ENCODE measurements at places on chromosomes 16 and 17.

- H3K4me3 ChIP-seq = no peak overlapping the region
- DNase-seq = no peak
- no peaks in the 10 kb centered on the region for H3K36me3 ChIP-seq
These were observed 2.1 kb downstream of the RGS9 start for GRCh38 chr17:65139101-65139764.

DNA sequence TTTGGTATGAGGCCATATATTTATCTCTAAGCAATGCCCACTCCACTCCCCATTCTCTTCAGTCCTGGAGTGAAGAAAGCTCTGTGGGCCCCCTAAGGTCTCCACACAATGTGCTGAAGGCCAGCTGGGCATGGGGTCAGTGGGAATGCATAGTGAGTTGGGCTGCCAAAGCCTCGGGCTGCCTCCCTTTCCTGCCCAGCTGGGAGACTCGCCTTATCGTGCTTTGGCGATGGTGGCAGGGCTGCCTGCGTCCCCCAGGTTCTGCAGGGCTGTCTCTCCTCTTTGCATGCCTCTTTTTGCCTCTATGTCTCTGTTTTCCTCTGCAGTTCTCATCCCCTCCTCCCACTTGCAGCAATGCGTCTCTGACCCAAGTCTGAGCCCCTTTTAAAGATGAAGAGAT, 116.5 kb downstream of the CYLD start:
- H3K36me3 ChIP-seq = no peaks in the 10 kb centered on the region
- H3K4me3 ChIP-seq = no peak overlapping the region
- H3K27ac ChIP-seq = no peak overlapping the region
- DNase-seq = no peak
- no peaks in the 10 kb centered on the region for H3K27me3 ChIP-seq

DNA sequence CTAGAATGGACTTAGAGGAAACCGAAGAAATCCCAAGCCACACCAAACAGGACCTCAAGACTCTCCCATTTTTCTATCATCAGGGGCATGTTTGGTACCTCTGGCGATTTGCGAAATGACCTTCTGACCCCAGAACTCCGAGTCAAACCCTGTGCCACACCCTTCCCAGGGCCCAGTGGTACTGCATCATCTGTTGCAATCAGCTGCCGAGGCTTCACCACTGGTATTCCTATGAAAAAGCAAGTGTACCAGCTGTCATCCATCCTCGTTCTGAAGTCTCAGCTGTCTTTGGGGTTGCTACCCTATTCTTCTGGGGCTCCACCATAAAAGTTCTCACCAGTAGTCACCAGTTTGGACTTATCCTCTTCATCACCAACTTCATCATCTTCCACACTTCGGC, 2.3 kb upstream of the RSKR start:
- no peaks in the 10 kb centered on the region for H3K27me3 ChIP-seq
- DNase-seq = no peak
- H3K36me3 ChIP-seq = peaks cover 59% of the 10 kb centered on the region
- no peaks in the 10 kb centered on the region for H3K4me1 ChIP-seq

DNA sequence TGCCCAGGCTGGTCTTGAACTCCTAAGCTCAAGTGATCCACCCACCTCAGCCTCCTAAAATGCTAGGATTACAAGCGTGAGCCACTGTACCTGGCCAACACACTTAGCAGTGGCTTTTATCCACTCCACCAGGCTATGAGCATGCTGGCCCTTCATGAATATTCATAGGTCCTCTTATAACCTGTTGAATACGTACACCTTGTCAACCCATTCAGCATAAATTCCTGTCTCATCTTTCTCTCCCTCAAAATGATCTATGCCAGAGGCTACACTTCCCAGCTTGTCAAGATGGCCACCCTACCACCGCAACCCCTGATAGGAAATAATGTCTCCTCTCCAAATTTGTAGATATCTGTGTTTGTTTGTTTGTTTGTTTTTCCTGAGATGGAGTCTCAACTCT, 11.0 kb upstream of the ZG16 start:
- DNase-seq = no peak
- H3K4me3 ChIP-seq = no peak overlapping the region
- no peaks in the 10 kb centered on the region for H3K27me3 ChIP-seq
- no peaks in the 10 kb centered on the region for H3K4me1 ChIP-seq
- no peaks in the 10 kb centered on the region for H3K36me3 ChIP-seq
- H3K27ac ChIP-seq = no peak overlapping the region

- peaks cover 21% of the 10 kb centered on the region for H3K4me1 ChIP-seq
- peak overlapping the region; percentile 48 for H3K4me3 ChIP-seq
- no peaks in the 10 kb centered on the region for H3K27me3 ChIP-seq
- no peak for DNase-seq
These were observed 4.5 kb downstream of the AXIN2 start for GRCh38 chr17:65556910-65557348.

- no peaks in the 10 kb centered on the region for H3K36me3 ChIP-seq
- H3K4me3 ChIP-seq = no peak overlapping the region
- no peaks in the 10 kb centered on the region for H3K4me1 ChIP-seq
- DNase-seq = no peak
These were observed 158.9 kb upstream of the NOL11 start for GRCh38 chr17:67558740-67559380.

DNA sequence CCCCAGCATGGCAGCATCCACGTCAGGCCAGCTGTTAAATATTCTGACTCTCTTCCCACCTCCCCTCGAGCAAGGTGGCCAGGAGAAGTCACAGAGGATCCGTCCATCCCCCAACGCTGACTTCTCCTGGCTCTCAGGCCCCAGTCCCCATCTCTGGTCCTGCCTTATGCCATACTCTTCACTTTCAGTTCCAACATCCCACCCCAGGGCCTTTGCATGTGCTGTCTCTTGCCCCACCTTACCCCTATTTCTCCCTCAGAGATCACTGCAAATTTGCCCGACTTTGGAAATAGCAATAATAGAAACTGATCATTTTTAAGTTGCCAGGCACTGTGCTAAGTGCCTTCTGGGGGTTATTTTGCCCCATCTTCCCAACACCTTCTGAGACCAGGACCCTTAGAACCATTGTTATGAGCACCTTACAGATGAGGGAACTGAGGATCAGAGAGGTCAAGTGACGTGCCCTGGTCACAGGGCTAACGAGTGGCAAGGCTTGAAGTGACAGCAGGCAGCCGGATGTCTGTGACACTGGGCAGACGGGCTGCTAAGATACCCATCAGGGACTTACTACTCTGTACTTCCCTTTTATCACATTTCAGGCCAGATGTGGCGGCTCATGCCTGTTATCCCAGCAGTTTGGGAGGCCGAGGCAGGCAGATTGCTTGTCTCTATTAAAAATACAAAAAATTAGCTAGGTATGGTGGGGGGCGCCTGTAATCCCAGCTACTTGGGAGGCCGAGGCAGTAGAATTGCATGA, 17.7 kb downstream of the HID1 start:
- no peak for DNase-seq
- H3K27ac ChIP-seq = no peak overlapping the region
- no peak overlapping the region for H3K4me3 ChIP-seq
- H3K36me3 ChIP-seq = no peaks in the 10 kb centered on the region
- H3K4me1 ChIP-seq = no peaks in the 10 kb centered on the region
- no peaks in the 10 kb centered on the region for H3K27me3 ChIP-seq

DNA sequence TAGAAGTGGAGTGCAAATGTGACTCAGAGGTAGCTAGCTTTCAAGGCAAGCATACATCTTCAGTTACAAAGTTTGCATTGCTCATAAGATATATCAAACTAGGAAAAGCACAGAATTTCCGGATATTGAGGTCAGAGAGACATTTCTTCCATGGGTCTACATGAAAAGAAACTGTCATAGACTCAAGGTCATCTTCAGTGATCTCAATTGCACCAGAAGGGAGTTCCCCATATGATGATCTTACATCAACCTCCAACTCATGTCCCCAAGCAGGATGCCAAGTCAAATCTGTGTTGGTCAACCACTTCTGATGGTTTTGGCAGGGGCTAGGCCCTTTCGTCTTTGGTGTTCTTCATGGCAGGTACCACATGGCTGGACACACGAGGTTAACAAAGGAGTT, 459.9 kb upstream of the MAF start:
- no peaks in the 10 kb centered on the region for H3K27me3 ChIP-seq
- DNase-seq = no peak
- H3K4me1 ChIP-seq = no peaks in the 10 kb centered on the region
- H3K4me3 ChIP-seq = no peak overlapping the region
- H3K27ac ChIP-seq = no peak overlapping the region

GRCh38 chr16:72922714-72923113, 125.2 kb downstream of the ZFHX3 start:
- H3K4me1 ChIP-seq = no peaks in the 10 kb centered on the region
- H3K27ac ChIP-seq = no peak overlapping the region
- no peak overlapping the region for H3K4me3 ChIP-seq
- peaks cover 2% of the 10 kb centered on the region for H3K27me3 ChIP-seq
- H3K36me3 ChIP-seq = no peaks in the 10 kb centered on the region
- no peak for DNase-seq

GRCh38 chr17:40122999-40123810, 1.4 kb downstream of the MSL1 start:
- no peaks in the 10 kb centered on the region for H3K36me3 ChIP-seq
- H3K27ac ChIP-seq = peak overlapping the region; percentile 82
- H3K27me3 ChIP-seq = no peaks in the 10 kb centered on the region
- H3K4me1 ChIP-seq = peaks cover 16% of the 10 kb centered on the region

DNA sequence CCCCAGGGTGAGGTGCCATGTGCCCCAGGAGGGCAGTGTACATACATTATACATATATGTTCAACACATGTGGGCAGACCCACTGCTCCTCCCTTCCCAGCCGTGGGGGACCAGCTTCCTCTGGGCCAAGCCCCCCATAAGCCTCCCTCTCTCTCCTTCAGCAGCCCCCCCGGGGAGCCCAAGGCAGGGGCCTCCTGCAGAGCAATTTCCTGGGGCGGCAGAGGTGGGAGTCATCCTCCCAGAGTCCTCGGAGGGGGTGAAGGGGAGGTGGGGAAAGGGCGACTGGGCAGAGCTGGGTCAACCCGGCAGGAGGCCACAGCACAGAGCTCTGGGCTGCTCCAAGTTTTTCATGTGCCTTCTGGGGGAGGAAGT, 235.1 kb downstream of the ZNF423 start:
- H3K4me3 ChIP-seq = no peak overlapping the region
- no peak overlapping the region for H3K27ac ChIP-seq

DNA sequence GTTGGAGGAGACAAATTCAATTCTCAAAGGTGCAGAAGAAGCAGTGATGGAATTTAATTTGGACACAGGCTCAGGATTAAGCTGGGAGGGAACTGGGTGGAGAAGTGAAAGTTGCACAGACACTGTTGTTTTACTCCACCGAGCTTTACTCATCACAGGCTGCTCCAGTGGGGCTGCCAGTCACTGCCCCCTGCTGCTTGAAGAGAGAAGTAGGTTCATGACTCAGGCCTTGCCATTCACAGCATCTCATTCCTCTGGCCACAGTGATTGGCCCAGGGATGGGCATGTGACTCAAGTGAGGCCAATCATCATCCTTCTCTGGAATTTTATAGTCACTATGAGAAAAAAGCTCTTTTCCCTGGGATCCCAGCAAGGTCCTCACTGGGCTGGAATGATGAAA, 11.8 kb downstream of the GNAO1 start:
- H3K4me3 ChIP-seq = no peak overlapping the region
- no peak overlapping the region for H3K27ac ChIP-seq
- no peaks in the 10 kb centered on the region for H3K36me3 ChIP-seq
- H3K27me3 ChIP-seq = no peaks in the 10 kb centered on the region
- DNase-seq = no peak

Data from naive thymus-derived CD4-positive, alpha-beta T cell (primary cell).